ENCODE measurements at places on chromosomes 16 and 17.

GRCh38 chr17:60832151-60832585 lies 154.5 kb downstream of the BCAS3 start:
- DNase-seq = no peak

- no peak for DNase-seq
Observed at GRCh38 chr17:38324772-38325171, 19.0 kb downstream of the GPR179 start.

DNA sequence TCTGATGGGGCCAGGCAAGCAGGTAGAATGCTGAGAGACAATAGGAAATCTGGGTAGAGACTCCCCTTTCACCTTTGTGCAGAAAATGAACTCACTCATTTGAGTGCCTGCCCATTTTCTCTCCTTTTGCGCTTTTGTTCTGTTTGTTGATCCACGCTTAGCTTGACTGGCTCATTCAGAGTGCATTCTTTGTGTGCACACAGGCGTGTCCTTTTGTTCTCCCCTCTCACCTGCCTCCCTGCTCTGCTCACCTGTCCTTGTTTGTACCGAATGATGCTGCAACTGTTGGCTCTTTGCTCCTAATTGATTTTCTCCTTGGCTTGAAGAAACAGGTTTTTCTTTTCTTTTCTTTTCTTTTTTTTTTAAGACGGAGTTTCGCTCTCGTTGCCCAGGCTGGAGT lies 15.8 kb downstream of the PGS1 start:
- no peak for DNase-seq

GRCh38 chr17:42883802-42884558 lies 16.6 kb upstream of the G6PC1 start:
- DNase-seq = no peak

GRCh38 chr16:18055411-18055916 lies 281.1 kb downstream of the NPIPA8 start:
- DNase-seq = no peak

DNA sequence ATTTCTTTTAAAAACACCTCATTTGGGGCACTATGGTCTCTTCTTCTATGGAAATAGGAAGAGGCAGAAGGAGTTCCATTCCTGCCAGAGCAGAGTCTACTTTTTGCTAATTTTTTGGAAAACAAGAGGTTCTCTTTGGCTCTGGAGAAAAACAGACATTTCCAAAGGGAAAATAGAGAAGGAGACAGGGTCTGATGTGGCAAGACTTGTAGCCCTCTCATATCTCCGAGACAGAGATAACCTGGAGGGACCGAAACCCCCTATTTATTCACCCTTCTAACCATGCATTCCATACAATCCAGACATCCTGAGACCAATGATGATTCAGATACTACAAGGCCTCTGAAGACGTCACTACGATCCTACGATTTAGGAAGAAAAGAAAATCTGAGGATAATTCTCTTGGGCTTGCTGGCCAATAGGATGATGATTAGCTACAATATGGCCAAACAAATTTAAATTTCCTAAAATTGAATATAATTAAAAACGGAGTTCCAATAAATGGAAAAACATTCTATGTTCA lies 70.2 kb downstream of the HIC1 start:
- no peak for DNase-seq

DNA sequence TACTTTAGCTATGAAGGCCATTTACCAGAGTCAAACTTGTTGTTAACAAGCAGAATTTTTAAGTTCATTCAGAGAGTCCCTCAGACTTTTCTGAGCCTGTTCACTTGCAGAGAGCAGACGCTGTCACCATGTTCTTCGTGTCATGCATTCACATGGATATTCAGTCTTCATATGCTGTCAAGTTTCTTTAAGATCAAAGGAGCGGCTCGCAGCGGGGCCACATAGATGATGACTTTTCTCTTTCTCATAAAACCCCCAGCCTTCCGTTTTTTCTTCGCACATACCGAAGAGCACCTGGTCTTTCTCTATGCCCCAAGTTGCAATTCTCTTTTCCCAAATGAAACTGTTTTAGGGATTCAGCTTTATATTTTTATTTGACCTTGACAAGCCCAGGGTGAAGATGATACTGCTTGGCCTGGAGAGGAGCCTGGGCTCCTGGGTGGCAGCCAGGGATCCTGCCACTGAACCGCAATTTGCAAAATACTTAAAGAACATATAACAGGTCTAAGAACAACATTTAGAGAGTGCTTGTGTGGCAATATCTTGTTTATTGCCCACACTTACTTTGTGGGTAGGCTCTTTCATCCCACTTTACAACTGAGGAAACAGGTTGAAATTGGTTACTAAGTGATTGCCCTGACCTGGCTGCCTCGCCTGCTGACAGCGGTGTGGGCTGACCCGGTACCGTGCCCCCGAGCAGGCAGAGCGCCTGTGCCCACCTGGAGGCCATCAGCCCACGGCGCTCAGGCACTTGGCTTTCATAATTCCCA lies 22.9 kb downstream of the SEC14L1 start:
- DNase-seq = no peak

DNA sequence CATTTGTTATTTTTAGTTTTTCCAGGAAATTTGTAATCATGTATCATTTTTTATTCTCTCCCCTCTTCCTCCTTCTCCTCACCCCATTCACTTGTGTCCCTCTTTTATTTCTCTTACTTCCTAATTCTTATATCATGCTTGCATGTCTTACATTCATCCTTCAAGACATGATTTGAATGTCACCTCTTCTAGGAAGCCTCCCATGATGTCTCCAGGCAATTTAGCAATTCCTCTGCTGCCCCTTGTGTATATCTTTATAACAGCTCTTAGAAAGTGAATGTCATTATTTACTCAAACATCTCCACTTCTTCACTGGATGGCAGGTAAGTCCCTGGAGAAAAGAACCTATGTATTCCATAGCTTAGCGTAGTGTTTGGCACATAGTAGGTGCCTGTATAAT lies 7.8 kb downstream of the HNF1B start:
- DNase-seq = no peak

- DNase-seq = peak; percentile 84
Observed at GRCh38 chr17:77465358-77466041, 324.7 kb downstream of the SEC14L1 start.

- DNase-seq = no peak
Observed at GRCh38 chr16:14284371-14284770, 213.3 kb downstream of the MRTFB start.

- no peak for DNase-seq
Observed at GRCh38 chr16:4339455-4339854, 11.7 kb downstream of the PAM16 start.

- no peak for DNase-seq
Observed at GRCh38 chr17:42098730-42099399, 592 bp upstream of the ZNF385C start.

DNA sequence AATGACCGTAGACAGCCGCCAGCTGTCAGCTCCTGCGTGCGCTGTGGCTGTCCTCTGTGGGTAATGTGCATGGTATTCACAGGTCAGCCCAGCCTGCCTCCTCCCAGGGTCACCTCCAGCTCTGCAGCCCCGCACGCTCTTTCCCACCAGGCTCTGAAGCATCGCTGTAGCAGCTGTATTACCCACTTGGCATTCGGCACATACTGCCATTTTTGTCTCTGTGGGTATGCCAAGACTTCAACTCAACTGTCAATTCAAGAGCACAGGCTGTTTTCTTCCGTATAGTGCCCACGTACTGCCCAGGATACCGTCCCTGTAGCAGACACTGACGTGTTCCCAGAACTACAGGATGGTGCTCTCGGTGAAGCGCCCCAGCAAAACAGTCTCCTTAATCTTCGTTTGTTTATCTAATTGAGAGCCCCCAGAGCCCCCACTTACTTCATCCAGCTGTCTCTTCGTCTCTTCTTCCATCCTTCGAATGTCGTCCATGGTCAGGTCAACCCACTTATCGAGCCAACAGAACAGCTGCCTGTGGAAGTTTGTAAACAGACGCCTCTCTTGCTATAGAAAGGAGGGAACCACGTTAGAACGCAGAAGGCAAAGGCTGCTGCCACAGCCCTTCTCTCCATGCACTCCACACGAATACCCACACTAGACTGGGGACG lies 17.4 kb upstream of the INPP5K start:
- no peak for DNase-seq

DNA sequence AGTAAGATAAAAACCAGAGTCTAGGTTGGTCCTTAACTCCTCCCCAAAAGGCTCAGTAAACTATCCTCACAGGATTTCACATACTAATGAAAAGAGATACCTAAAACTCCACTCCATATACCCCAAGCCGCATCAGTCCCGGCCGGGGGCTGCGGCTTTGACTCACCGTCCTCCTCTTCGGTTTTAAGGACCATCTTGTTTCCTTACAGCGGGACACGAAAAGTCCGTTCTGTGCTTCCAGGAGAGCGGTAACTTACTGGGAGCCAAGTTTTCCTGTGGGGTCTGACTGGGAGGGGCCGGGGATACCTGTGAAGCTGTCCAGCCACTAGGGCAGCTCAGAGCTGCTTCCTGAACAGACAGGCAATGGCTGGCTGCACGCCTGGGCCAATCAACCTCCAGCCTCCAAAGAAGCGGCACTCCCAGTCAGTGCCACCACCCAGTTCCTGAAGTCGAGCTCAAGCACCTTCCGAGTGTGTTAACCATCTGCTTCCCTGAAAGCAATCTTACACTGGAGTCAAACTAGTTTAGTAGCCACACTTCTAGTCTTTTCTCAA lies 45.5 kb downstream of the CYTH1 start:
- DNase-seq = peak; percentile 80

GRCh38 chr17:13074026-13074425 lies 56.2 kb upstream of the ELAC2 start:
- no peak for DNase-seq

- peak; percentile 23 for DNase-seq
Observed at GRCh38 chr17:65181237-65182061, 44.3 kb downstream of the RGS9 start.

DNA sequence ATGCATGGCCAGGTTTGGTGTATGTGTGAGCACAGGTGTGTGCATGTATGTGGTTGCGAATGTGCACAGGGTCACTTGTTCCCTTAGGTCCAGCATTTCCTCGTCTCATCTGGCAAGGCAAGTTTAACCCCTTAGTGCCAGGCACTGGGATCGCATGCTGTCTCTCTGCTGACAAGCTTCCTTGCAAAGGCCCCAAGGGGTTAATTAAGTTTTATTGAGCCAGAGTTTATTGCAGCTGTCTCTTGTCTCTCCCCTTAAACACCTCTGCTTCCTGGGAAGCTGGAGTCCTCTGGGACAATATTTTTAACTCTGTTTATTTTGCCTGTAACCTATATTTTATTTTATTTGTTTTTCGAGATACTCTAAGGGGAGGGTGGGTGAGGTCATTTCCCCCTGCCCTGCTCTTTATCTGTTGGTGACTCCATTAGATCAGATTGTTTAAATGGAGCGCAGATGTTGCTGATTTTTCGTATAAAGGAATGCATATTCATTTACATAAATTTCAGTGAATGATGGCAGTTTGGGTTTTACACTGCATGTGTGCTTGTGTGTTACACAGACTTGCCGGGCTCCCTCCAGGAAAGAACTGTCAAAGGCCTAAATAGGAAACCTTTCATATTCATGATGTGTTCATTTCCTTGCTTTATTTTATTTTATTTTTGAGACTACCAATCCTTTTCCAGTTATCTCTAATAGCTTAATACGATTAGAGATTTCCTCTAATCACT lies 99.7 kb downstream of the CBLN1 start:
- DNase-seq = no peak

Measured in CD4-positive, alpha-beta T cell treated with Interleukin-17A for 1 hour (primary cell).